ENCODE measurements at places on chromosomes 4 and X.

DNA sequence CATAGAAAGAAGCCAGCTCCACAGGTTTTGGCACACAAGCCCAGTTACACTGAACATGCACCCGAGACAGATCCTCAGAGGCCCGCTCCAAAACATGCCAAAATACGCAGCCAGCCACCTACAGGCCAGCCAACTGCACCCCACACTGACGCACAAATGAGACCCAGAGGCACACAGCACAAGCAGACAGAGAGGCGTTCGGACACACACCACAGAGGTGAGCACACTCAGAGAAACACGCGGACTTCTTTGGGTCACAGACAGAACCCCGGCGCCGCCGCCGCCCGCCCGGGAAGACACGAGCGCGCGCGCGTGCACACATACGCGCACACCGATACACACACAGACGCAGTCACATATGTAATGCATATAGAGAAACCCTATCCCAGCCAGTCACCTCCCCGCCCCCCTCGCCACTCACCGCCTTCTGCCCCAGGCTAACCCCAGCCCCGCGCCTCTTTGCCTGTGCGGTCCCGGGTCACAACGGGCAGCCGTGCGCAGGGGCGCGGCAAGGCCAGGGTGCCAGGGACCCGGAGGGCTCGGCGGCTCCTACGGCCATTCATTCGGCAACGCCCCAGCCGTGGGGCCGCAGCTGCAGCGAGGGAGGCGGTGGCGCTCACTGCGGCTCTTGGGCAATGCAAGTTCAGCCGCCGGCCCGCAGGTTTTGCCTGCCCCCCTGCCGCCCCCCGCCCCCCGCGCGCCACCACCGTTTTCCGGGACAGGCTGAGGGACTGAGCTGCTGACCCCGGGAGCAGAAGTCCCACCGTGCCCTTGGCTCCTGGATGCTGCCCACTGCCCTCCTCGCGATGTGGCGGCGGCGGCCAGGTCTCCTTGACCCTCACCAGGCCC, 553 bp downstream of the SEPTIN6 start:
- DNase-seq, result no peak

GRCh38 chr4:122576261-122577188, 44.3 kb downstream of the IL21 start:
- no peak for DNase-seq

- no peak for DNase-seq
These were observed 50.5 kb downstream of the ENOPH1 start for GRCh38 chr4:82480771-82481505.

DNA sequence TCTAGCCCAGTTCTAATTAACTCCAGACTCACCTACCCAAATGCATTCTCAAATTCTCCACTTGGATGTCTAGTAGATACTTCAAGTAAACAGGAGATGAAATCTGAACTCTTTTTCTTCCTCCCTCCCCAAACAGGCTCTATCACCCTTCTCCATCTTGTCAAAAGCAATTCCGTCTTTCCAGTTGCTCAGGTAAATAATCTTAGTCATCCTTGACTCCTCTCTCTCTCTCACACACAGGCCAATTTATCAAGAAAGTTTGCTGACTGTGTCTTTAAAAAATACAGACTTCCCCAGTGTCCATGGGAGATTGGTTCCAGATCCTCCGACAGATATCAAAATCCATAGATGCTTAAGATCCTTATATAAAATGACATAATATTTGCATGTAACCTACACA, 12.9 kb downstream of the TXK start:
- no peak for DNase-seq

DNA sequence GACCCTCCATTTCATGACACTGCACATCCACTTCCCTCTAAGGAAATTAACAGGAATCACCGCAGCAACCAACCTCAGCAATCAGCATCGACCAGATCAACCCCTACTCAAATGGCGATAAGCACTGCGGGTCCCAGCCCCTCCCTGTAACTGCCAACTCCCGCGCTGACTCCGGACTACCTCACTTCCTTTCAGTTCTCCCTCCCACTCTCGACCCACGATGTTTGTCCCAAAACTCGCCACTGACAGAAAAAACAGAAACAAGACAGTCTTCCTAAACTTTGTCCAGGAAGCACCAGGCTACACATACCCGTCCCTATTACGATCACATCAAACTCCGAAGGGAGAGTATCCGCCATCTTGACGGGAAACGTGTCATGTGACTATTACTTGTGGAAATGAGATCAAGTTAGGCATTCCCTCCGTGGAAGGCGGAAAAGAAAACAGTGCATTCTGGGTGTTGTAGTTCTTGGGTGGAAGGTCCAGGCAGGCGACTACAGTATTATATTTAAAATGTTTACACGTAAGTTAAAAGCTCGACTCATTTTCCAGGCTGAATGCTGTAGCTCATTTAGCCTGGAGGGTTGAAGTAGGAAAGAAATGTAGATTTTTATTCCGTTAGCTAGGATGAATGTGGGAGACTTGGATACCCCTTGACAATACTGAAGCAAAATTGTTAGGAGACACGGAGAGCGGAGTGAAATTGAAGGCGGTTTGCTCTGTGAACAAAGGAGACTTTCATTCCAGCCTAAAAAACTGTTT, at the start of gene CHM:
Gene CHM (minus strand): TSS at position 385 of the 762 bp plus-strand sequence. CDS start 26 bp downstream, at position 359.
- DNase-seq, result no peak

DNA sequence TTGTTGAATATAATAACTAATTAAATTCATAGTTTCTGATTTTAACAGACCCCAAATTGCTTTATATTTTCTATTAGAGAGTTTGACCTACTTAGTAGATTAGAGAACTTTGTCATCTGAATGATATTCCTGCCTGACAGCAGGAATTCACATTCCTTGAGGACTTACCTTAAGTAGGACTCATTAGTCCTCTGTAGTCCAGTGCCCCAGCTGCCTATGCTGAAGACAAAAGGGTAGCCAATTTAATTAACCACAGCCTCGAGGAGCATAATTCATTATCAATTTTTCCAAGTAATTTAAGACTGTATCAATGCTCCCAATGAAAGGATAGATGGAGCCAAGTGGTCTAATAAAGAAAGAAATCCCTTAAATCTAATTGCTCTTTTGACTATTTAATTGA, 1405.0 kb upstream of the IGFBP7 start:
- no peak for DNase-seq

DNA sequence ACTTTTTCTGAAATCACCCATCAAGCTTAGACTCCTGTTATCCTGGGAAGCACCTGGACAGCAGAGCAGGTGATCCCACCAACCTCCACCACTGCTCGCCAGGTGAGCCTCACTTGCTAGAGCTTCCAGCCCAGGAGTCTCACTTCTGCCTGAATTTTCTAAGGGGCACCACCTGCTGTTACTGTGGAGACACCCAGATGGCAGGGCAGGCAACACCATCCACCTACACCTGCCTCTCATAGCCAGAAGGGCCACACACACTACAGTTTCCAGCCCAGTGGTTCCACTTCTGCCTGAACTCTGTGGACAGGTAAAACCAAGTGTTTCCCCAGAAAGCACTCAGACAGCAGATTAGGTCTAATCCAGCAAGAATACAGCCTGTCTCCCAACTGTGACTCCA, 262.0 kb downstream of the ARAP2 start:
- DNase-seq, result no peak

DNA sequence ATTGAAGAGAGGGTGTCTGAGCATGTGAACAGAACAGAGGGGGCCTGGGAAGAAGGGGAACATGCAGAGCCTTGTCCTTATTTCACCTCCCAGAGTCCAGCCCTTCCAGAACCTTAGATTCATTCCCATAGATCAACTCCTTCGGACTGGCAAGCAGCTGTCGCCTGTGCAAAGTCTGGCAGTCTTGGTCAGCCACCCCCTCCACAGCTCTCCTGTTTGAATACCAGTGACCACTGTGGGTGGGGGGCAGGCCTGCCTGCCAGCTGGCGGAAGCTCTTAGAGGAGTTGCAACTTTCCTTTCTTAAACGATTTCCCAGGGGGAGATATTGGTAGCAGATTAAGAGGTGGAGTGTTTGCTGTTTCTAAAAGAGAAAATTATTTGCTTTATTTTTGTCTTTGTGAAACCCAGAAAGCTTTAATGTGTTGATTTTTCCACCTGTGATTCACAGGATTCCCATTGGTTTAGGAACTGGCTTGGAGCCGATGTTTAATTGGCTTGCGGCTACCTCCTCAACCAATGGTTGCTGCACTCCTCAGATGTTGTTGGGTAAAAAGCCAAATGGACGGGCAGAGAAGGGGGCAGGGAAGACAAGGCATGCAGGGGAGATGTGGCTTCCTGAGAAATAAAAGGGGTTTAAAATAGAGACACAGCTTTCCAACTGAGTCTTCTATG, 62.2 kb upstream of the PRPS1 start:
- no peak for DNase-seq

GRCh38 chr4:164956766-164957643, 20.5 kb downstream of the TRIM61 start:
- DNase-seq, result peak; percentile 73

DNA sequence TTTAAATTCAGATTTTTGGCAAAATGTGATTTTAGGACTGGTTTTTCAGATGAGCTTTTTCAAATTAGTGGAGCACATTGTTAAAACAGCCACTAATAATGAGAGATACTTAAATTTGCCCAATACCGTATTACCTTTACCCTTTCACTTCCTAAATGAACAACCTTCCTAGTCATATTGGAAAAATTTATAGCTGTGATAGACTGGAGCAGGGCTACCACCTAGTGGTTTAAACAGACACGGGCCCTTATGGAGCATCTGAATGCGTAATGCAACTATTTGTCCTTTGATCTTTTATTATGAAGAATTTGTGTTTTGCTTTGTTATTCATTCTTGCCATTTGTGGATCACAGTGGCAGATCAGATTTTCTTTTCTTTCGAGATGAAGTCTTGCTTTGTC, 72.7 kb downstream of the KDM6A start:
- no peak for DNase-seq

- peak; percentile 60 for DNase-seq
These were observed 3.0 kb upstream of the SPATA4 start for GRCh38 chr4:176198316-176198903.

- DNase-seq, result peak; percentile 65
These were observed 5.3 kb downstream of the ASB11 start for GRCh38 chrX:15310117-15310516.

- DNase-seq, result no peak
These were observed 824 bp upstream of the HMGB3 start for GRCh38 chrX:150982235-150982787.

- no peak for DNase-seq
These were observed 184.8 kb downstream of the CRLF2 start for GRCh38 chrX:1027680-1028079.

DNA sequence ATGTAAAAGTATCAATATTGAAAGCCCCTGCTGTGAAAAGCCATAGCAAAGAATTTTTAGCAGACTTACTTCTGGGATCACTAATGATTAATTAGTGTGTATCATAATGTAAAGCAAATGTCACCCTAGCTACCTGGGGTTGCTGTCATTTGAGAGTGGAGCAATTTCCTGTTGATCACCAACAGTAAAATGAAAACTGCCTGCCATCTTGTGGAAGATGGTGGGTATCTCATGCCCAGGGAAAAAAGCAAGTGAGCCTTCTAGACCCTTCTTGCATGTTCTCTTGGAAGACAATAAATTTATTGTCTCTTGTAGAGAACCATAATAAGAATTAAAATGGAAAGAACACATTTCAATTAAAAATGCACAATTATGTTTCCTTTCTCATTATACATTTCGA, 360.2 kb downstream of the ZIC3 start:
- DNase-seq, result peak; percentile 18

DNA sequence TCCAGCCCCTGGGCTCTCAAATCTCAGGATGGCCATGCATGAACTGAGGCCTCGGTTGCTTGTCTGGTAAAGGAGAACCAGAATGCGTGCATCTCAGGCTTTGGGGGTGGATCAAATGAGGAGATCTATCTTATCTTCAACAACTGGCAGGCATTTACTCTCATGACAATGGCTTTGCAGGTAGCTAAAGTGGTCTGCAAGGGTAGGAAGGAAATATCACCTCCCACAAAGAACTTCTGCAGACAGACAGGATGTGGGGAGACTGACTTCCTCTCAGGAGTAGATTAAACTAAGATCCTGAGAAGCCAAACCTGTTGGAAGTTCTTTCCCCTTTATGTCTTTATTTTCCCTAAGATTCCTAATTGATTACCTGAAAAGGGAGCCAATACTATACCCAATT, 7.8 kb downstream of the LDB2 start:
- DNase-seq, result no peak

- DNase-seq, result peak; percentile 10
These were observed 54.9 kb downstream of the PHOX2B start for GRCh38 chr4:41693629-41694028.

DNA sequence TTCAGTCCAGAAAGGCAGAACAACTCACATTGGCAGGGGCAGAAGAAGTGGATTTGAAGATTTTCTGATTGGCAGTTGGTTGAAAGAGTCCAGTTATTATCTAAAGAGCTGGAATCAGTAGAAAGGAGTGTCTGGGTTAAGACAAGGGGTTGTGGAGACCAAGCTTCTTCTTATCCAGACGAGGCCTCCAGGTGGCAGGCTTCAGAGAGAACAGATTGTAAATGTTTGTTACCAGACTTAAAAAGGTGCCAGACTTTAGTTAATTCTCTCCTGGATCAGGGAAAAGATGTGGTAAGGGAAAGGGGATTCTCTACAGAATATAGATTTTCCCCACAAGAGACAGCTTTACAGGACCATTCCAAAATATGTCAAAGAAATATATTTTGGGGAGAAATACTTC, 36.7 kb upstream of the TLR3 start:
- DNase-seq, result no peak

DNA sequence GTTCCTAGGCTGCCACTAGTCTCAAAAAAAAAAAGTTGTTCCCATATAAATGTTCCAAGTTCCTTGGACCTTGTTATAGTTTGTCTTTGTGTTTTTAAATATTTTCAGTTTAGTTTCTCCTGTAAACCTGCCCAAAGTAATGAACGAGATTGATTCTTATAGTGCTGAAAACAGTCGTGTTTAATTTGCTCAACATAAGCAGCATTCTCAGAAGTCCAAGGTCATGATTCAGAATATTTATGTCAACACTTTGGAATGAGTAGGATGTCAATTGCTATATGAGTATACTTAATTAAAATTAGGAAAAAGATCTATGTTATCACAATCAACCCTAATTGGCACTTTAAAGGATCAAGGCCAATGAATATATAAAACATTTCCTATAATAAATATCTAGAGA, 510.9 kb downstream of the PPP4R3C start:
- DNase-seq, result no peak

- no peak for DNase-seq
These were observed 23.5 kb downstream of the NDP start for GRCh38 chrX:43949669-43950068.

- DNase-seq, result no peak
These were observed 65.9 kb downstream of the ZNF711 start for GRCh38 chrX:85309717-85310116.
